ENCODE measurements at places on chromosomes 6 and 20.

DNA sequence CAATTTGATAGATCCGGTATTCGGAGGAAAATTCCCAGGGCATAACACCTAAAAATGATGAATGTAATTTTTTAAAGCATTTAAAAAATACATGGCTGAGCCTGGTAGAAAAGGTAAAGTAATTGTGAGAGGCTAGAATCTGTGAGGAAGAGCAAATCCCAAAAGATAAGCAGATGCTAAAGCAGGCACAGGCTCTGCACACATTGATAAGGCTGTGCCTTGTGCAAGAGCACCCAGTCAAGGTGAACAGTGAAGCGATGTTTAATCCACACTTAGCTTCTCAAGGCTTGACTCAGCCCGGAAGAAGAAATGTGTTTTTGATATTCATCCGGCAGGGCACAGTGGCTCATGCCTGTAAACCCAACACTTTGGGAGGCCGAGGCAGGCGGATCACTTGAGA is 5.1 kb upstream of the EPB41L2 start:
- DNase-seq, result no peak

DNA sequence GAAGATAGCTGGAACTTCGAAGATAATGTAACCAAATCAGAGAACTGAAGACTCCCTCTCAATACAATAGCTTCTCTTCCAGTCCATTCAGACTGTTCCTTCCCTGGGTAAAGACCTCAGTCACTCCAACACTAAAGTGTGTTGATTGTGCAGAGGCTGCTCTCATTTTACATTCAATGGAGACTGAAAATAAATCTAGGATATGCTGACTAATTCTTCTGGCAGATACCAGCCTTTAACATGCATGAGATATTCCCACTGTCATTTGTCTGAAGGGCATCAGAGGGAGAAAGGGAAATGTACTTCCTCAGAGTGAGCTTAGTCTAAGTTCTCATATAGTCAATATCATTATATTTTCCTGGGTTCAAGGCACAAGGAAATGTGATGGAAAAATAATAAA is 166.4 kb upstream of the IRAK1BP1 start:
- DNase-seq, result no peak

GRCh38 chr6:39574991-39575390 is 150.2 kb downstream of the KIF6 start:
- no peak for DNase-seq

DNA sequence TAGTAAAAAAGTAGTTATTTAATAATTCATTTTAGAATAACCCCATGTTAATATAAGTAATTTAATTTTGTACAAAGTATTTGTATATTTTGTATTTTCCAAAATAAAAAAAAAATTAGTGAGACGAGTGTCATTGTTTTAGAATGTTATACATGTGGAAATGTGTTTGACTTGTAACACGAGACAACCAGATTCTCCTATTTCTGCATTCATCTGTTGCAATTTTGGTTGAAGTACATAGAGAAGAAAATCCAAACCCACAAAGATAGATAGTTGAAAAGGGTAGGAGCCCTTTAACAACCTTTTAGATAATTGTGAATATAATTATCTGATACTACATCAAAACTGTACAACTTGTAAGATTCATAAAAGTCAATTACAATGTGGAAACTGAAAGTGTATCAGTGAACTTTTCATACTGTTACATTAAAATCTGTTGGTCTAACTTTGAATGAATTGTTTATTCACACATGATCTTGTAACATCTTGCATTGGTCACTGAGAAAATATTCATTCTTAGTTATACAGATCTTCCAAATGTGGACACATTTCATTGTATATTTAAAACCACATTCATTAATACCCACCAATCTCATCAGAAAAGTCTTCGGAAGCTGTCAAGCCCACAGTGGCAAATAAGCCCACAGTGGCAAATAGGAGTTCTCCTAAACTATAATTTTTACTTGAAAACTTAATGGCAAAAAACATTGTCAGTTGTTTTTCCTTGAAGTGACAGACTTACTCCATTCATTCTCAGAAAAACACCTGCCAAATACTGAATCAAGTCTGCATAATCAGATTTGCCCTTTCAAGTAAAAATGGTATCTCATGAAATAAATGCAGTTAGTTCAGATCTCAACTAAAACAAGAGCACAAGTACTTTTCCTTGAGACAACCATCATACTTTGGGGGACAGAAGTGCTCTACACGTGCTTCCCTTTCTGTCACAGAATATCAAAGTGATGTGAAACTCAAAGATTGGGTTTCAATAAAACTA is 52.8 kb downstream of the FKBP5 start:
- no peak for DNase-seq

DNA sequence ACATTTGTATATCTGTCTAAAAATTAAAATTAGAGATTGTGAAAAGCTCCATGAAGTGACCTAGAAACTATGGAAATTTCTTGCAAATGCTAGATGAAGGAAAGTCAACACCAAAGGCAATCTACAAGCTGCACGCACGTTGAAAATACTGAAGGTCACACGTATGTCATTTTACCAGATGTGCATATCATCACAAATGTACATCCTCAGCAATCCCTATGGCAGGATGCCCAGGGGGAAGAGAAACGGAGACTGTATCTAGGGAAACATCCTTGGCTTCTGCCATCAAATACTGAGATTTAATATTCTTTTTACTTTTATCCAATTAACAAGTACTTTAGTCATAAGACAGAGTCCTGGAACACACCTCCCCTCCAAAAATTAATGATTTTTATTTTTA is 672.0 kb downstream of the RNF144B start:
- no peak for DNase-seq

DNA sequence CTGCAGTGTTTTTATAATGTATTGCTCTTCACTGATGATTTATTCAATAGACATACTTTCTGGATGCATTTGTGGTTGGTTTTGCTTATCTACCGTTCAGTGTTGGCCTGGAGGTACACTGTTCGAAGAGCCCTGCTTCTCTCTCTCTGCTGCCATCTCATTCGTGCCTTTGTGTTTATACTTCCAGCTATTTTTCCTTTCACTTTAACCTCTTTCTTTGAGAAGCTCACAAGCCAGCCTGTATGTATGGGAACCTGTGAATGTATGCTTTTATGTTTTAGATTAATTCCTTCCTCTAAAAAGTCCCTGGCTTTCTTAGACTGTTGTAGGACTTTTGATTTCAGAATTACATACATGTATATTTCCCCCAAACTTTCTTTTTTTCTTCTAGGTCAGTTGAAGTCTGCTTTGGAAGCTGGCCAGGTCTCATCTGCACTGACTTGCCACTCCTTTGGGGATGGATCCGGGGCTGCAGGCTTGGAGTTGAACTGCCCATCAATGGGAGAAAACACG is 83.0 kb downstream of the SCAND1 start:
- no peak for DNase-seq

DNA sequence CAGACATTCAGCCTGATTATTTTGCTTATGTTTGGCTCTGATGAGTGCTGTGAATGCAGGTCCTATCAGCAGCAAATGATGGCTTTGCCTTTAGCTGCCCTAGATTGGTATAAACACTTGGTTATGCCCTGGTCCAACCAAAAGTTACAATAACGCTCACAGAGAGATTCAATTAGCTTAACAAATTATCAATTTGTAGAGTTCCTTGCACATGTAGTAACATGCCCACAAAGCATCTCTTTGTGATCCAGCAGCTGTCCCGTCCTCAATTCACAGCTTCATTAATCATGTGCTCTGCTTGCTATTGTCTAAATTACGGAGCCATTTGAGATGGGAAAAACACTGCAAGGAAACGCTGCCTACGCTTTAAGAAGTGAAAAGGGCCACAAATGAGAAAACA is 457.9 kb downstream of the HDGFL1 start:
- DNase-seq, result no peak

GRCh38 chr6:148452876-148453275 is 110.2 kb downstream of the SASH1 start:
- DNase-seq, result no peak

DNA sequence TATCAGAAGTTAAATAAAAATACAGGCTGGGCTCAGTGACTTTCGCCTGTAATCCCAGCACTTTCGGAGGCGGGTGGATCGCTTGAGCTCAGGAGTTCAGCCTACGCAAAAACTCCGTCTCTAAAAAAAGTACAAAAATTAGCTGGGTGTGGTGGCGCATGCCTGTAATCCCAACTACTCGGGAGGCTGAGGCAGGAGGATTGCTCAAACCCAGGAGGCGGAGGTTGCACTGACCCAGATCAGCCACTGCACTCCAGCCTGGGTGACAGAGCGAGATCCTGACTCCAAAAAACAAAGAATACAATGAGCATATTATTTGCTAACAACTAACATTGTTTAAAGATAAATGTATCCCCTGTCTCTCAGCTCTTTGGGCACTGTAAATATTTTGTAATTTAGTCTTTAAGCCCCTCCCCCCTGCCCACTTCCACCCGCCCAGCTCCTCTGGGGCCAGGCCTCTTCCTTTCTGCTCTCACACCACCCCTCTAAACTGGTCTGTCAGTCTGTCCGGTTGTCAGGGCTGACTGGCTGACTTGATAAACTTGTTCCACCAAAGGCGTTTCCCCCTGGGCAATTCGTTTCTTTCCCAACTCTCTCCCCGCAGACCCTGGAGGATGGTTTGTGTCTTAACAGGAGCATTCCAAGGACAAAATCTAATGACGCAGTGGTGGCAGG is 62.4 kb upstream of the QKI start:
- DNase-seq, result no peak

- no peak for DNase-seq
Observed at GRCh38 chr6:165456286-165456685, 146.9 kb upstream of the C6orf118 start.

- no peak for DNase-seq
Observed at GRCh38 chr20:41363601-41364000, 3.0 kb downstream of the EMILIN3 start.

DNA sequence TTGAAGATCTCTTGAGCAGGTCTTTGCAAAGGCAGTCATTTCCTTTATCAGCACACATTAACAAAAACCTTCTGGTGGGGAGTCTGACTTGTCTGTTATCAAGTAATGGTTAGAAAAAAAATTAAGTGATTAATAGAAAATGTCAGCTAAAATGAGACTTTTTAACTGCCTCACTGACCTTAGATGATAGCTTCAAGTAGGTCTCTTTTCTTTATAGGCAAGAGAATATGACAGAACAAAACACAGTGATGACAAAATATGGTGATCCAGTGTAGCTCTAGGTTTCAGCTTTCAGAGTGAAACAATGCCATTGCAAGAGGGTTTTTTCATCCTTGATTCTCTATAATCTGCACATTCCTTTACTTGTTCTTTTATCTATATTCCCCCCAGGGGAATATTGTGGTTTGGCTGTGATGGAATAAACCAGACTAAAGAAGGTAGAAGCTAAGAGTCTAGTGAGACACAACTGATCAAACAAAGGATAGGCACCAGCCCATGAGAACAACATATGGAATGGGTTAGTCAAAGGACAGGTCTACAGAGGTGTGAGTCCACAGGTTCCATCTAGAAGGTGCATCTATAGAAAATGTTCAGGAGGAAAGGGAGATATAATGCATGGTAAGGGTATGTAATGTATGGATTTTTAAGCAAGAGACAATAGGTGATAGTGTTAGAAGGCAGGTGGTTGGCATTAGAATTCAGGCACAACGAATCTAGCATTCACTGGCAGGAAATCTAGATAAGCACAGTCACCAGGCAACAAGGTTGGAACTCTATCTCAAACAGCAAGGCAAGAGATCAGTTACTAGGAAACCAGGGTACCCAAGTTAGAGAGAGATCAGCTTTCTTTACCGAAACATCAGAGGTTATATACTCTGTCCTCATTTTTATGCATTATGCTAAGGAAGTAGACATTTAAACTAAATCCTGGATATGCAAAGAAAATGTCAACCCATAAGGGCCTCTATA is 228.9 kb upstream of the SMLR1 start:
- no peak for DNase-seq

GRCh38 chr6:68876792-68877493 is 241.9 kb downstream of the ADGRB3 start:
- no peak for DNase-seq

- DNase-seq, result no peak
Observed at GRCh38 chr6:40550202-40551101, 36.7 kb downstream of the LRFN2 start.

DNA sequence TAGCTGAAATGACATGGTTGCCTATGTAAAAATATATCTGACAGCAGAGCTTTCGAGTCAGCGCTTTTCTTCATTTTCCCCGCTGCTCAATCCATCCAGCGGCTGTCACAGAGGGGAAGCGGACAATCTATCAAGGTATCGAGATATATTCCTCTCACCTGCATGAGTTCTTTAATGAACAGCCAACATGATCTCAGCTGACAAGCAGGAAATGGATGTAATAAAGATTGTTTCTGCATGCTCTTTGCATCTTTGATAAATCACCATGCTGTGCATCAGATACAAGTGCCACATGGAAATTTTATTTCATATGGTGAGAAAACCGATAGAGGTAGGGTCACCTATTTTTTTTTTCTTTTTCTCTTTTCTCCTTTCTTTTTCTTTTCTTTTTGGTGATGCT is 602.3 kb upstream of the MMS22L start:
- no peak for DNase-seq

- no peak for DNase-seq
Observed at GRCh38 chr20:46354207-46354555, 45.9 kb upstream of the CDH22 start.

DNA sequence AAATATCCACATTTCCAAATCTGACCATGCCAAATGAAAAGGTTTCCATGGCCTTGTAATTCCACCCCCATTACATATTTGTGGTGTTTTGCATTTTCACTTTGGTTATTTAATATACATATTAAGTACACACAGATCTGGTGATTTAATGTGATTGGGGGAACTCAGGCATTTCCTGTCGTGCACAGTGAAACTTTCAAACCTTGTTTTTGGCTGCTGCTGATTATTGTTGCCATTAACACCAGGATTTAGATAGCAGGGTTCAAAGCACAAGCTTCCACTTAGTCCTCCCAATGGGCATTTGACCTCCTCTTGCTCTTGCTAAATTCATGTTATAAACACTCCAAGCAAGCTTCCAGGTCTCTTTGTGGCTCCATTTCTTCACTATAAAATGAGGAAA is 166.5 kb downstream of the SOBP start:
- DNase-seq, result no peak

Measured in stimulated activated CD8-positive, alpha-beta memory T cell treated with anti-CD3 and anti-CD28 coated beads, Interleukin-2, amount 100 ng/mL, for 1 hour (primary cell).